ENCODE measurements at places on chromosomes 1 and 21.

DNA sequence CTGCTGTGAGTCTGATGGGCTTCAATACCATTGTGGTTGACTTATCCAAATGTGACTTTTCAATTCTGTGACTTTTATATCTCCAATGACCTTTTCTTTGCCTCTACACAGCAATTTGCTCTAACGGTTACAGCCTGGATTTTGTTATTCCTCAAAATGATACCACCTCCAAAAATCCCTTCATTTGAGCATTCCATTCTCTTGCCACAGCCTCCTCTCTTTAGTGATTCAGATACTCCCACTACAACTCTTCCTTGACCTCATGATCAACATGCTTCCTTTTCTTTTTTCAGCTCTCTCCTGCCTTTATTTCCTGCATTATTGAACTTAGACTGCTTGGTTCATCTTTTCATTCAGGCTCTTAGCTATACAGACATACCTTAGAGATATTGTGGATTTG is 16.6 kb upstream of the IL19 start:
- no peak for DNase-seq

- no peak for DNase-seq
Measured at GRCh38 chr1:176877557-176877956, 287.0 kb downstream of the ASTN1 start.

GRCh38 chr1:35637401-35637809 is 3.9 kb downstream of the PSMB2 start:
- no peak for DNase-seq

DNA sequence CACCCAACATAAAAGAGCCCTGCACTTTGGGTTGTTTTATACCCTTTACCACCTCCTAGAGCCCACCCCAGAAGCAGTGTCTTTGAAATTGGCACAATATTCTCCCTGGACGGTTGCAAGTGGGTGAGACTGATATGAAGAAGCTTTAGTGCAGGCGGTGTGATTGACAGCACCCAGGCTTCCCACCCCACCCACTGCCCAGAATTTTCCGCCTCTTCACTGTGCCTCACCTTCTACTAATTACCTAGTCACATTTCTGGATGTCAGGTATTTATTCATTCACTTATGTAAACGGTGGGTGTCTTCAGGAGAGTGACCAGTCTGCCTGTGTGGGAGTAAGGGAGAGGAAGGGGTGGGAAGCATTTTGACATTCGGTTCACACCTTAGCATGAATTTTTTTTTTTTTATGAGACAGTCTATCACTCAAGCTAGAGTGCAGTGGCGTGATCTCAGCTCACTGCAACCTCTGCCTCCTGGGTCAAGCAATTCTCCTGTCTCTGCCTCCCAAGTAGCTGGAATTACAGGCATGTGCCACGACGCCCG is 1.7 kb upstream of the FAM89A start:
- no peak for DNase-seq

All from skin of body (tissue), 3 donors.